ENCODE measurements at places on chromosomes 5 and 9. TPM values are rescaled to one million over a fixed set of nuclear protein-coding genes. Genes with fewer than 3 reads are reported as not detected.

The PCDHB3 gene
- under 0.01 TPM for total RNA-seq

The TDRD7 gene
- 5.4 TPM for total RNA-seq

The ZFR gene
- 138 TPM for total RNA-seq

The GABRA1 gene
- not detected for total RNA-seq

The PCDHA12 gene
- total RNA-seq = under 0.01 TPM

The ADAMTSL2 gene
- total RNA-seq = under 0.01 TPM

The ACOT12 gene
- total RNA-seq = under 0.01 TPM

The SMIM33 gene
- total RNA-seq = under 0.01 TPM

The IFNA21 gene
- total RNA-seq = not detected

The ISOC1 gene
- 15.3 TPM for total RNA-seq

The CBY3 gene
- 1.3 TPM for total RNA-seq

The B4GALT1 gene
- 9.4 TPM for total RNA-seq

The KLF4 gene
- total RNA-seq = 26.7 TPM

The GPR151 gene
- total RNA-seq = not detected

The CMBL gene
- 14.3 TPM for total RNA-seq

Measured in hematopoietic multipotent progenitor cell (in vitro differentiated cells).